ENCODE measurements at places on chromosomes 5 and 9. TPM values are rescaled to one million over a fixed set of nuclear protein-coding genes. Genes with fewer than 3 reads are reported as not detected.

Gene SGCD
- 0.15 TPM for total RNA-seq

Gene NRARP
- 35.5 TPM for total RNA-seq

Gene FXN
- 11.0 TPM for total RNA-seq

Gene NNT
- total RNA-seq: 15.6 TPM

Gene EIF4E1B
- total RNA-seq: not detected

Gene PAPPA
- not detected for total RNA-seq

Gene CCDC152
- total RNA-seq: not detected

GRCh38 chr5:82285206-82285605, 7.1 kb upstream of the RPS23 start:
- DNase-seq: no peak

DNA sequence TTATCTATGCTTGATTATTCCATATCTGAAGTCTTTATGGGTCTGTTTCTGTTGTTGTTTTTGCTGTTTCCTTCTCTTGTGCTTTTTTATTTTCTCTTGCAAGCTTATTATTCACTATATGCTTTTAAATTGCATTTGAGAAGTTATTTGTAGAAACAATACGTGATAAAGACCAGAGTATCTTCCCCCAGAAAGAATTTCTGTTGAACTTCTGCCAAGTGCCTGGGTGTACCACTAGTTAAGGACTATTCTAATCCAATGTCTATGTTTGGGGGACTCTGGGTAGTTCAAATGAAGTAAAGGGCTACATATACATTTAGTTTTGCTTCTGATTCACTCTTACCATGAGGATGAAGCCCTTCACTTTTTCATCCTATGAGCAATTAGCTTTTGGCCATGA, 54.3 kb downstream of the SLF1 start:
- DNase-seq: no peak

DNA sequence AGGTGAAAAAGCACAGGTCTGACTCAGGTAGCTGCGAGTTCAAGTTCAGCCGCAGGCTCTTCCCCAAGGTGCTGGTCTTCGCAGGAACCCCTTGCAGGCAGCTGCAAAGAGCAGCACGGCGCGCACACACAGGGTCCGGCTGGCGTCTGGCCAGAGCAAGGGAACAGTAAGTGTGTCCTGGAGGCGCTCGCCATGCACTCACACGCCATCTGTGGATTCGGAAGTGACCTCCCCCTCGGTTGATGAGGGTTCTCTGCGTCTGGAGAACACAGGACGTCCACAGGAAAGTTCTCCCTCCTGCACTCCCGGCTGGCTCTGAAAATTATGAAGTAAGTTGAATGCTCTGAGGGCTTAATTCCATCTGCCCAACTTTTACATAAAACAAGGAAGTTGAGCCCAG, 14.0 kb upstream of the EGFL7 start:
- no peak for DNase-seq

DNA sequence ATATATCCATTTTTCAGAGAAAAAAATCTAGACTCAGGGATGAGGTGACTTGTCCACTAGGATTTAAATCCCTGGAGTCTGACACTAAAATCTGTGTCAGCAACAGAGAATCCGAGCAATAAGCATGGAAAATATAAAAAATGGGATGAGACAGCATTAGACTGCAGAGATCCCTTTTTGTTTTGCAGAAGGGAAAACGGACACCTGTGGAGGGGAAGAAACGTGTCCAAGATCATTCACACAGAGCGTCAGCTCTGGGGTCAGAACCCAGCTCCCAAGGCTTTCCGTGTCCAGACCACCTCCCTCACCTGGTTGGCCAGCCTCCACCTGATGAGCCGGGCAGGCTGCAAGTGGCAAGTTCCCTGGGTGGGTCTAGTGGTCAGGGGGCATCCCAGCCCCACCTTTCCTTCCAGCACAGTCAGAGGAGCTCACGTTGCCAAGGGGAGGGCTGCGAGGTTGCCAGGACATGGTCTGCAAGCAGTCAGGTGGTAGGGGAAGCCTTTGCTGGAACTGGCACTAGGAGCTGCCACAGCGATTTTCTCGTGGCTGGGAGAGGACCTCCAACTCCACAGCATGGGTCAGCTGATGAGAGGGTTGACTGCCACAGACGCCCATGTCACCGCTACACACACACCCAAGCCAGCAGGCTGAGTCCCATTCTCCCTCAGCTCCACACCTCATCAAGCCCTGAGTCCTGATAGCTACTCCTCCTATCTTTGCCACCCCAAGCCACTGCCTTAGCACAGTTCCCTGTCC, 65.9 kb upstream of the CPLX2 start:
- DNase-seq: no peak

- DNase-seq: no peak
Observed at GRCh38 chr5:2696156-2696807, 55.2 kb downstream of the IRX2 start.

GRCh38 chr9:70924380-70924779, 197.0 kb downstream of the TRPM3 start:
- DNase-seq: no peak

- no peak for DNase-seq
Observed at GRCh38 chr5:181242031-181242451, 1.7 kb downstream of the RACK1 start.

- no peak for DNase-seq
Observed at GRCh38 chr9:90285946-90286345, 356.7 kb downstream of the DIRAS2 start.

DNA sequence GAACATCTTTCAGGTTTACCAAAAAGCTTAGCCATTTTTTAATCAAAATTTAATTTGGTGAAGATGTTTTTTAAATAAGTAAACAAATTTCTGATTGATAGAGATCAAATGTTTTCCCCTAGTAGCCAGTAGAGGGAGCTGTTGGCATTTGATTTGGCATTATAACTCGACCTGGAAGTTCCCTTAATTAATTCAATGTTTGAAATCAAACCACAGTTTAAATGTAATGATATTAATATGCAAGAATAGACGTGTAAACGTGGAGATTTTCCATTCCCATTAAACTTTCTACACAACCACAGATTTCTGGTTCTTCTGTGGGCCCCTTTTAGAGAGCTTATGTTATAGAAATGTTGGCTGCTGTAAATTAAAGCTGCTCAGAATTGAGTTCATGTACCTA, 148.1 kb upstream of the MPDZ start:
- peak; percentile 56 for DNase-seq

GRCh38 chr9:110579034-110579861, at the start of gene SVEP1:
SVEP1 (minus strand) TSS chr9:110579741; CDS start chr9:110579543, 198 bp downstream.
- DNase-seq: no peak

DNA sequence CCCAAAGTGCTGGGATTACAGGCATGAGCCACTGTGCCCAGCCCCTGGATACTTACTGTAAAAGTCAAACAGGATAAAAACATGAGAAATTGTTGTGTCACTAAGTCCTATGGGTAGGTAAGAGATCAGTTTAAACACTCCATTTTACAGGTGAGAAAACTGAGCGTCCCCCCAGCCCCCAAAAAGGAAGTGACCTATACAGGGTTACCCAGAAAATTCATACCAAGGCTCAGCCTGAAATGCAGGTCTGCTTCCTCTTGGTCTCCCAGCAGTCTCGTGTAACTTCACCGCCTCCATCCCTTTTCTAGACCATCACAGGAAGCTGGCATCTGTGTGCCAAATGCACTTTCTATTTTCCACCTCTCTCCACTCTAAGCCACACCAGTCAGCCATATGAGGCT, 57.2 kb downstream of the TMOD1 start:
- no peak for DNase-seq

DNA sequence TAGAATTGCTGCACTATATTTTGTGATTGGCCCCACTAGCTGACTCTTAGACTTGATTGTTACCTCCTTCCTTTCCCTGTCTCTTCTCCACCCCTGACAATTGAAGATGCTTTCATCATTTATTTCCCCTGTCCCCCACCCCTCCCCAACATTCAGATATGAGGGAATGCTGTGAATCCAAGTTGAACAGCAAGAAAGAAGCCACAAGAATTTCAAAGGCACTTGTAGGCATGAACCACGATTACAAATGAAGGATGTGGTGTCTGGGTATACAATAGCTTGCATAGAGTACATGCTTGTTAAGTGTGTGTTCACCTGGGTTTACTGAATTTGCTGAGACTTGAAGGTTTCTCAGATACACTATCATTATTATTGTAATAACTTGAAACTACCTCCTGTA, 78.3 kb upstream of the TRIO start:
- DNase-seq: no peak

- DNase-seq: no peak
Observed at GRCh38 chr9:130960522-130961378, 21.7 kb upstream of the FIBCD1 start.

Data from PC-3 (cell line).